ENCODE measurements at places on chromosomes 1 and 21.

DNA sequence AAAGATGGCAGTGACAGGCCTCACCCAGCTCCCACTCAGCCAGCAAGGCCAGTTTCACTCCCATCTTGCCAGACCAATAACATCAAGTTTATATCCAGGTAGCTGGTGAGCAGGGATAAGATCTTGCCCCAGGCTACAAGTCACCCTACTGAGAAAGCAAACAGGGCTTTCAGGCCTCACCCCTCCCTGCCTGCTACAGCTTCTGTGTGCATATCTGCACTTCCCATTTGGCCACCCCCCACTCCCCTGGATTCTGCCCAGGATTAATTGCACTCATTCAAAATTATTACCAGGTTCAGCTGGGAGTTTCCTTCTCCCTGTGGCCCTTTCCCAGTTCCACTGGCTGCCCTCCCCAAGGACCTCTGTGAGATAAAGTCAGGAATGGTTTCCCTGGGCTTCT, 352.1 kb downstream of the TBX15 start:
- no peak for DNase-seq

DNA sequence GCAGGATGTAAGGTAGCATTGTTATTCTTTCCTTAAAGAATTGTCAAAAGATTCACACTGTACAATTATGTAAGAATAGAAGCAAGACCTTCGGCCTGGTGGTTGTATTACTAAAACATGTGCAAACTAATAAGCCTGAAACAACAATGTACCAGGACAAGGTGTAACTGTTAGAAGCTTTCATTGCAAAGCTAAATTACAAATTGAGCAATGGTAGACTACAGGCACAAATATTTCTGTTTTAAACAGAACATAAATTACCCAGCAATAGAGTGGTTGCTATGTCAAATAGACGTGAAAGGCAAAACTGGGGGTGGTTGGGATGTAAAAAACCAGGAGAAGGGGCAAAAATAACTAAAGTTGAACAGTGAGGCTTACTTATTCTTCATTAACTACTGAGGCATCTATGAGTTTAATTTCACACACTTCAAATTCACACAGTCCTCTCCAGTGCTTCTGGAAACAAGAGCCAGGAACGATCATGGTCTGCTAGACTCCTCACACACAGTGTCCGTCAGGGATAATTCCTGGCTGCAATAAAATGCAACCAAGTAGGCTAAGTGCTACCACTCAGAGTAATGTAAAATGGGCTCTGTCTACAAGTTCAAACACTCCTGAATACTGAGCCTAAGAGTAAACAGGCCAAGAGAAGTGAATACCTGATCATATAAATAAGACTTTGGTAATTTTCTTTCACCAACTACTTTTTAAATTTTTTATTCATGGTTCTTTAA, 39.3 kb upstream of the C1orf198 start:
- no peak for DNase-seq

- DNase-seq = no peak
These were observed 39.3 kb downstream of the POFUT2 start for GRCh38 chr21:45248301-45248892.

DNA sequence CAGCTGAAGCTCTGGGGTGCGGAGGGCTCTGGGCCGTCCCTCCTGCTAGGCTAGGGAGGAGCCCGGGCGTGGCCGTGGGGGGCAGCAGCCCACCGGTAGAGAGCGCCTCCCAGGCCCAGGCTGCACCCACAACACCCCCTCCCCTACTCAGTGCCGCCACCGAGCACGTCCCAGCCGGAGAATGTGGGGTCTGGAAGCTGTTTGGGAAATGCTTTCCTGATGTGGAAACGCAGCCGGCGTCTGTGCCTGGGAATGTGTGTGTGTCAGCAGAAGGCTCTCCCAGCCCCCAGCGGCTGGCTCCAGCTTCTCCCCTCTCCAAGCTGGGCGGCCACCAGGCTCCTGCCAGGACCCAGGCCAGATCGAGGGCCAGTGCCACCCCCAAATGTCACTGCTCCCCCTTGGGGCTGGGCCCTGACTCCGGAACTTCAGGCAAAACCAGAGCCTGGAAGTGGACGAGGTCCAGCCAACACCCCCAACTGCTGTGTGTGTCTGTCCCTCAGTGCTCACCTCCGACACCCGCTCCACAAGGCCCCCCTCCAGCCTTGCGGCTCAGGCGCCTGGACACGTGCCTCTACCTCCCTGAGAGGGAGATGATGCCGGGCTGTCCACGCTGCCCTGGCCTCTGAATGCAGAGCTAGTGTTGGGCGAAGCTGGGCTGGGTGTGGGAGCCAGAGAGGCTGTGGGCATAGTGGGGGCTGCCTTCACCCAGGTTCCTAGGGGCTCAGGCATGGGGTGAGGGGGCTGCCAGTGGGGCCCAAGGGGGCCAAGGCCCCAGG, 74.7 kb downstream of the MEGF6 start:
- no peak for DNase-seq

DNA sequence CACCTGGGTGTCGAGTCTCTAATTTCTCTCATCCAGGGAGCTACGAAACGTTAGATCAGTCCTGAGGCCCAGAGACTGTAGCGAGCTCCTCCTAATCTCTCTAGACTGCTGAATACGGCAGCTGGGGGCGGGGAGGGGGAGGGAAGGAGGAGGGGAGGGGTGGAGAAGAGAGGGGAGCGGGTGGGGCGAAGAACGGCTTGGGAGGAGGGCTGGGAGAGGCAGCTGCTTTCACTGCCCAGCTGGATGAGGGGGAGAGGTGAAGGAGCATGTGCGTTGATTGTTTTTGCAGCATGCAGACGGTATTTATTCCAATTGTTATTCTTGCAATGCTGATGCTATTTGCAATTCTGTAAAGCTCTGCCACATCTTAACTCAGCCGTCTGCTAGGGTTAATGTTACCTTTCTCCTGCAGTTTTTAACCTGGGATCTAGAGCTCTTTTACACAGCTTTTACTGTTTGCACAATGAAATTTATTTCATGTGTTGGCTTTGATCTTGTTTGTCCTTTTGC, 790 bp downstream of the DNAJC6 start:
- no peak for DNase-seq

Measured in GM12864 (cell line).